Muscle of leg (tissue), 16 donors: ENCODE measurements at places on chromosomes 11 and 22.

GRCh38 chr22:35619336-35620094, 2.4 kb upstream of the MB start:
- no peak for DNase-seq

- DNase-seq = peak; percentile 59
Observed at GRCh38 chr22:33909911-33910310, 10.4 kb downstream of the LARGE1 start.

DNA sequence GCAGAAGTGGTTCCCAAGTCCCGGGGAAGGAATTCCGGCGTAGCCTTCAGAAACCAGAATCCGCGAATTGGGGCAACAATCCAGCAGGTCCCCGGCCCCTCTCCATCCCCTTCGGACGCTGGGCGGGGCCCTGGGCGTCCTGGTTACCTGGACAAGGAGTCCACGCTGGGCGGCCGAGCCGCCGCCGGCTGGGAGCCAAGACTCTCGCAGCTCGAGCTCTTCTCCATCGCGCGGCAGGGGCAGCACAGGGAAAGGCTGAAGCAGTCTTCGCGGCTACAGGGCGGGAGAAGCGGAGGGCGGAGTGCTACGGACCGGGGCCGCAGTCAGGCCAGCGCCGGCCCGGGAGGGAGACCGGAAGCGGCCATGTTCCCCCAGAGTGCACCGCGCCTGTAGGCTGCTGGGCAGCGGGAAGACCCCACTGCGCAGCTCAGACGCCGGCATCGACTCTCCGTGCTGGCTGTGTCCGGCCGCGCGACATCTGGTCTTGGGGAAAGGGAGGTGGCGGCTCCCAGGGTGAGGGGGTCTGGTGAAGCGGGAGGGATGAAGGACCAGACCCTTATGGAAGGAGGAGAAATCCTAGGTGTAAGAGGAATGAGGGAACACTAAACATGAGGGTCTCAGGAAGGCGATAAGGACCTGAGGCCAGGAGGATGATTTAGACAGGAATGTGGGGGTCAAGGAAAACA, at the start of gene MTMR2:
MTMR2 (minus strand) TSS at position 380 of the 686 bp plus-strand sequence; CDS start at position 227, 153 bp downstream.
- peak; percentile 92 for DNase-seq

GRCh38 chr11:35524780-35525179, 636 bp downstream of the PAMR1 start:
- no peak for DNase-seq

DNA sequence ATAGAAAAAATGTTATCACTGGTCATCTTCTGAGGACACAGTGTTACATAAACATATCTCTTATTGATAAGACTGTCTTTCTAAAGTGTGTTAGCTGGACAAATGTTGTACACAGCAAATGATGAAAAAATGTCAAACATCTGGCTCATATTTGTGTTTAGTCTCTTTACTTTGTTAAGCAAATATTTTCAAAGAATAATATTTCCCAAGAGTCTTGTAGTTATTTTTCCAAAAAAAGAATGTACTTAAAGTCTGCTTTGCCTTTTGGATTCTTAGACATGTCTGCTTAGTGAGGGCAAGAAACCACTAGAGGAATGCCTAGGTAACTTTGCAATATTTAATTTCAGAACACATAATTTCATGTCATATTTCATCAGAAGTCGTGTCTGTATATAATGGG, 23.9 kb upstream of the CCDC179 start:
- DNase-seq = peak; percentile 50

DNA sequence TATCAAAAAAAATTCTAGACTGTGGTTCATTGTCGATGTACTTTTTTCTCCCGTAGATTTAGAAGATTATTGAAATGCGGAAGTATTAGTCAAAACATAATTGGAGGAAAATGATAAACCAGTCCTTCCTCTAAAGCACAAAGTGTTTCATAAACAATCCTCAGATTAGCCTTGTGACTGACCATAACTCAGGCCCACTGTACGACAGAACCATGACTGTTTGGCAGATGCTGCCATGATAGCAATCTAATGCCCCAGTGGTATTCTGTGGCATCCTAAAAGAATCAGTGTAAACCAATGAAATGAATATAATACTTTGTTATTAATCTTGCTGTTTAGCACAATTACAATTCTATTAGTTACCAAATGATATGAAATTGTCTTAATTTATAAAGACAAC, 127.0 kb upstream of the CTSC start:
- DNase-seq = no peak

DNA sequence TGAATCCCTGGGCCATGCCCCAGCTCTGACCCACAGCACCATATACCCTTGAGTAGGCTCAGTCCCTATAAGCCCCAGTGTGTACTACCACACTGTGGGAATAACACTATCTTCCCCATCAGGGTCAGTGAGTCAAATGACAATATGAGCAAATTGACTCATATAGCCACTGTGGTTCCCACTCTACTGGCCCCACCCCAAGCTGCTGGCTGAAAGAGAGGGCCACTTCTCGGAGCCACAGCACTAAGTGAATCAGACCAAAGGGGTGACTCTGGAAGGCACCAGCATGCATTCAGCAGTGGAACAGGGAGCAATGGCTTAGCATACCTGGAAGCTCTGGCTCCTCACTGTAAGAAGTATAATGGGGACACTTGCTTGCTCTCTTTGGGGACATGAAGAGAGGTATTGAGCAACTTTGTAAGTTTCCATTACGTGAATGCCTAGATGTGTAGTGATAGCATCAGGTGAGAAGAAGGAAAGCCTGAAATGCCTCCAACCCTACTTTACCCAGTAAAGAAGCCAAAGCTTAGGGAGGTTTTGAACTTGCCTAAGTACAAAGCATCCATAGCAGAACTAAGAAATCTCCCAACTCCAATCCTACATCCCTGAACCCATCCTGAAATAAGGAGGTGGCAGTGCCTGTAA, 13.5 kb downstream of the CD59 start:
- no peak for DNase-seq

DNA sequence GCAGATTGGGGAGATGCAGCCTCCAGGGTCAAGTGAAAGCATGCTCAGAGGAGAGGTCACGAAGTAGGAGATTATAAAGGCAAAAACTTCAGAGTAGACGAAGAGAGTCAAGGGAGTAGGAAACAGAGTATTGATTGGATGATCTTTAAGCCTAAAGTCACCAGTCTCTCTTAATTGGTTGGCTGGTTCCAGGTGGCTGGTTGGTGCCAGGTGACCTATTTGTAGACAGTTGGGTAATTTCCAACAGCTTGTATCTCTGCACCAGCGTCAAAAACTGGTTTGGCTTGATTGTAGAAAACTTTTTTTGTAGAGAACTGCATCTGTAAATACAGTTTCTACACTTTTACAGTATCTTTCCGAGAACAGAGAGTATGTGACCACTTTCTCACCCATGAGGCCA, 75.7 kb upstream of the CCDC90B start:
- DNase-seq = no peak

DNA sequence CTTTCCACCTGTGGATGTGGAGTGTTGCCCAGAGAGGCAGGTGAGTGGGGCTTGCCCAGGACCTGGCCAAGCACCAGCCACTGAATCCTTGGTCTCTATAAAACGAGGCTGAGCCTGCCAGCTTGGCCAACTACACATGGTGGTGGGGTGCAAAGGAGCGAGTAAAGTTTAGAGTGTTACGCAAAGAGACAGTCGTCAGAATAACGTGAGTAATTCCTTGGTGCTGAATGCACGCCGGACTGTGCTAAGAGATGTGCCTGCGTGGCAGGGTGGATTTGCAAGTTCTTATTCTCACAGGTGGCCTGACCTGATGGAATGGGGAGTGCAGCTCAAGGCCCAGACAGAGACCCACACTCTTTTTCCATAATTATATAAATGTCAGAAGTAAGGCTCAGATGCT, 88.6 kb upstream of the B3GAT1 start:
- no peak for DNase-seq

GRCh38 chr11:14854057-14854456, 38.0 kb downstream of the CYP2R1 start:
- no peak for DNase-seq

- DNase-seq = no peak
Observed at GRCh38 chr11:122319085-122319484, 203.1 kb upstream of the BLID start.

- peak; percentile 60 for DNase-seq
Observed at GRCh38 chr22:23591201-23591791, 11.2 kb upstream of the IGLL1 start.

DNA sequence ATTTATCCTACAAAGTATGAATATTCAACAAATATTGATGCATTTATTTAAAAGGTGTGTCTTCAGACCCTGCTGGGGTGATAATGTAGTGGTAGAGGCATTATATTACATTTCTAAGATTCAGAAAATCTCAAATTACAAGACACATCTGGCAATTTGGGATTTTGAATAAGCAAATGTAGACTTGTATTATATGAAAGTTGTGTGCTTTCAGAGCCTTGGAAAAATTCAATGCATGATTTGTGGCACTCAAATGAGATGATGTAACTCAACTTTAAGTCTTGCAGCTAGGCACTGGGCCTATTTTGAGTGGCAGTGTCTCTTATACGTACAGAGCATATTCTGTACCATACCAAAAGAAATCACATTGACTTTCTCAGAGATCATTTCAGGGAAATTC, 214.4 kb downstream of the ETS1 start:
- no peak for DNase-seq

DNA sequence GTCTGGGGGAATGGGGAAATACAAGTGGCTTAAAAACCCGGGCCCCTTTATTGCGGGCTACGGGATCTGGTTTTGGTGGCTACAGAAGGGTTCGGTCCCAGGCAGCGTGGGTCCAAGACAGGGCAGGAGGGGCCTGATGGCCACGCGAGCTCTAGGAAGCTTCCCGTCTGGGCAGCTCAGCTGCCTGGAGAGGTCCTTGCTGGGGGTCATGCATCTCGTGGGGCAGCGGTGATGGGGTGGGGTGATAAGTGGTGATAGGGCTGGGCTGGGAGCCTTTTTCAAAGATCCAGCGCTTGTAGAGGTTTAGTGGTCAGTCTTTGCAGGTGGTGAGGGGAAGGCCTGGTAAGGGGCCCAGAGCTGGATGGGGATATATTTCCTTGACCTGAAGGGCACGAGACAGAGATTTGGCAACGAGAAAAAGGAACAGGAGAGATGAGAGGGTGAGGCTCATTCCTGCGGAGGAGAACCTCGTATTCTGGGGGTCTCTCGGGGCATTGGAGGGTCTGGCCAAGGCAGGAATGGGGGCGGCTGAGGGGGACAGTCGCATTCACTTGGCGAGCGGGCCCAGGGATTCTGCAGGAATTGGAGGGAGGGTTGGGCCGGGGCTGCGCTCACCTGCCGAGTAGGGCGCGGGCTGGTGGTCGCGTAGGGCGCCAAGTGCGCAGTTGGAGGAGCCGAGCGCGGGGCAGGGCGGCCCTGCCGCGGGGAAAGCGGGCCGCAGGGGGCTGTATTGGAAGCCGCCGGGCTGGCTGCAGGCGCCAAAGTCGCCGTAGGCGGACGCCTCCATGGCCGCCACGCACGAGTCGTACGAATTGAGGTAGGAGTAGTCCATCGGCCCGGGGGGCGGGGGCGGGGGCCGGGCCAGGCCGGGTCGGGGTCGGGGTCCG, 560 bp downstream of the PHOX2A start:
- no peak for DNase-seq

GRCh38 chr22:27962268-27963044, 43.4 kb upstream of the PITPNB start:
- DNase-seq = peak; percentile 76

DNA sequence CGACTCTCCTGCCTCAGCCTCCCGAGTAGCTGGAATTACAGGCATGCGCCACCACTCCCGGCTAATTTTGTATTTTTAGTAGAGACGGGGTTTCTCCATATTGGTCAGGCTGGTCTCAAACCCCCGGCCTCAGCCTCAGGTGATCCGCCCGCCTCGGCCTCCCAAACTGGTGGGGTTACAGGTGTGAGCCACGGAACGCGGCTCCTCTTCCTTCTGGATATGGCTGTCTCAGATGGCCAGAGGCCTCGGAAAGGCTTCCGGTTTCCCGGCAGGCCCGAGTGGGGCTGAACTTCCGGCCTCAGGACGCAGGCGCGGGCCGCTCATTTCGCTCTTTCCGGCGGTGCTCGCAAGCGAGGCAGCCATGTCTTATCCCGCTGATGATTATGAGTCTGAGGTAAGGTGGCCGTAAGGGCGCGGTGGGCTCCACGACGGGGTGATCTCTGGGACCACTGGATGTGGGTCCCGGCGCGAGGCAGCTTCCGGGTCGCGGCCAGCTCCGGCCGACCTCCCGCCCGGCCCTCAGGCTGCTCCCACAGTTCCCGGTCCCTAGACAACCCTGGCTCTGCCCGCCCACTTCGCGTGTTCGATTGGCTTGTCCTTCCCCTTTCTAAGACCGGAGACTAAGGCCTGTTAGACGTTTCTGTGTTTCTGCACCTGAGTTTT, at the start of gene EIF3L:
EIF3L (plus strand) TSS at position 331 of the 663 bp plus-strand sequence; CDS start at position 362, 31 bp downstream.
- peak; percentile 96 for DNase-seq

DNA sequence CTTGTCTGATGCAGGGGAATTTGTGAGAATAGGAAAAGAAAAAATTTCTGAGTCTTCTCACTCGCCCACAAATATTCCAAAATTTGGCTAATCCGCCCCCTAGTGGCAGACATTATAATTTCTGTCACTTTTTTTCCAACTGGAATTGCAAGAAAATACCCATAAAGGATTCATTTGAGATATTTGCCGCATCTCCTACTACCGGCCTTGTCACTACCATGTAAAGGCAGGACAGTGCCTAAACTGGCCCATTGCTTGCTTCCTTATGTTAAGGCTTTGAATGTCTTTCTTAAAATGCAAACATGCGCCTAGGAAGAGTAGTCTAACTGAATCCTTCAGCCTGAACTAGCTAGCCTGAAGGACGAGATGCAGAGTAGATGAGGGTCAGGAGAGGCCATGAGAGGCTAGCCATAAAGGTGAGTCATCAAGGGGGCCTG, 9.3 kb upstream of the CEP295 start:
- peak; percentile 53 for DNase-seq

- DNase-seq = no peak
Observed at GRCh38 chr11:3434976-3435375, 56.0 kb upstream of the ZNF195 start.

GRCh38 chr11:132251061-132251460, 880.6 kb downstream of the NTM start:
- DNase-seq = no peak
